ENCODE measurements at places on chromosomes 1 and 21.

DNA sequence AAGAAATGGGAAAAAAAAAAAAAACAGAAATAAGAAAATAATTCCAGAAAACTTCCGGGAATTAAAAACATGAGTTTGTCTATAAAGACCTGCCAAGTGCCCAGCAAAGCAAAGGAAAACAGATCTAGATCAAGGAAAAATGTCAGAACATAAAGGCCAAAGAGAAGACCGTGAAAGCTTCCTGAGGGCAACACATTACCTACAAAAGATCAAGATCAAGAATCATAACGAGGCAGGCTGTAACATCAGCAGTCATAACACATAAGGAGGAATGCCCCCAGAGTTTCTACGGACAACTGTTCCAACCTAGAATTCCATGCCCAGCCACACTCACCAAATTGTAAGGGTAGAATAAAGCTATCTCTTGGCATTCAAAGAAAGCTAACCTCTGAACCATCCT is 3.8 kb downstream of the CCSAP start:
- DNase-seq = no peak

DNA sequence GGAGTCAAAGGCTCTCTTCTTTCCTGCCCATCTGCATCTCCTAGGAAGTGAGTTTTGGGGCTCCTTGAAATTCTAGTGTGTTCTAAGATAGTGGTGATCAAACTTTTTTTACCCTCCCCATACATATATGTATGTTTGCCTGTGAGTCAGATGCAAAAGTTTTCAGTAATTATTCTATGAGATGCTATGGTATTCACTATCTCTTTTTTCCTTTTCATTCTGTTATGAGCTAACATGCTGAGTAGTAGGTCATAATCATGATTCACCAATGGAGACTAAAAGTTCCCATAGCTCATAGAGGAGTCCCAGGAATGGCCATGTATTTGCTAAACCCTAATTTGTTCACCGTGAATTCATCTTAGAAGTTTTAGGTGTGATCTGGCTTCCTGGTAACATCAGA is 135.6 kb downstream of the GPR52 start:
- DNase-seq = no peak

DNA sequence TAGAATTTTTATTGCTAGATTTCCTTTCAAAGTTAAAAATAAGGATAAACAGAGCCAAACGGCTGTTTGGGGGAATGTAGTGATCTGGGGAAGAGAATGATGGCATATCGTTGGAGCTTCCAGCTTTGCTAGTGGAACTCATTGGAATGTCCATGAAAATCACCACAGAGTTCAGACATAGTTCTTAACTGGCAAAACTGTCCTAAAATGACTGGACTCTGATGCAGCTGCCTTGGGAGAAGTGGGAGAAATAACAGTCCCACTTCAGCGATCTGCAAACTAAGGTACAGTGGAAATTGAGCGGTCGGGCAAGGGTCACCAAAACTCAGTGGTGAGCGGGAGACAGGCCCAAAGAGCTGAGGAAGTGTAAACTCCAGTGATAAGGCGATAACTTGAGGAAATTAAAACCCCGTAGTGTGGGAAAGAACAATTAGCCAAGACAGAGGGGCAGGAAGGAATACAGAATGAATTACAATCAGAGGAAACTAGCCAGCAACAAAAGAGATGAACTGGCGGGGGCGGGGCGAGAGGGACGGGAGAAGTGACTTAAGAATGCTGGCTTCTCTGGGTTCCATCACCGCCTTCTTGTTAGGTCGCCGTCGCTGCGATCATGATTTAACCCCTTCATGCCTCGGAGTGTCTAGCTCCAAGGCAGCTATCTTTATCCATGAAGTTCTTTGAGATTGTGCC is 89.8 kb upstream of the ARHGAP29 start:
- no peak for DNase-seq

DNA sequence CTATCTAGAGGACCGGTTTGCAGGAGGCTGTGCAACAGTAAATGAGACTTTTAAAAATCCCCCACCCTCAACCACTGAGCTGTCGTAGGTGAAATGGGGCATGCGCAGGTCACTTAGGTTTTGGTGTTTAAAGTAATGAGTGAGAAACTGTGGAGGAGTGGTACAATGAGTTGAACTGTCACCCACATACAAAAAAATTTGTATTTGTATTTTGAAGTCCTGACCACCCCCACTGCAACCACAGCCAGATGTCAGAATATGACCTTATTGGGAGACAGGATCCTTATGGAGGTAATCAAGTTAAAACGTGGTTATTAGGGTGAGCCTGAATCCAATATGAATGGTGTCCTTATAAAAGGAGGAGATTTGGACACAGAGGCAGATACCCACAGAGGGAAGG is 1.6 kb upstream of the IRF6 start:
- no peak for DNase-seq

DNA sequence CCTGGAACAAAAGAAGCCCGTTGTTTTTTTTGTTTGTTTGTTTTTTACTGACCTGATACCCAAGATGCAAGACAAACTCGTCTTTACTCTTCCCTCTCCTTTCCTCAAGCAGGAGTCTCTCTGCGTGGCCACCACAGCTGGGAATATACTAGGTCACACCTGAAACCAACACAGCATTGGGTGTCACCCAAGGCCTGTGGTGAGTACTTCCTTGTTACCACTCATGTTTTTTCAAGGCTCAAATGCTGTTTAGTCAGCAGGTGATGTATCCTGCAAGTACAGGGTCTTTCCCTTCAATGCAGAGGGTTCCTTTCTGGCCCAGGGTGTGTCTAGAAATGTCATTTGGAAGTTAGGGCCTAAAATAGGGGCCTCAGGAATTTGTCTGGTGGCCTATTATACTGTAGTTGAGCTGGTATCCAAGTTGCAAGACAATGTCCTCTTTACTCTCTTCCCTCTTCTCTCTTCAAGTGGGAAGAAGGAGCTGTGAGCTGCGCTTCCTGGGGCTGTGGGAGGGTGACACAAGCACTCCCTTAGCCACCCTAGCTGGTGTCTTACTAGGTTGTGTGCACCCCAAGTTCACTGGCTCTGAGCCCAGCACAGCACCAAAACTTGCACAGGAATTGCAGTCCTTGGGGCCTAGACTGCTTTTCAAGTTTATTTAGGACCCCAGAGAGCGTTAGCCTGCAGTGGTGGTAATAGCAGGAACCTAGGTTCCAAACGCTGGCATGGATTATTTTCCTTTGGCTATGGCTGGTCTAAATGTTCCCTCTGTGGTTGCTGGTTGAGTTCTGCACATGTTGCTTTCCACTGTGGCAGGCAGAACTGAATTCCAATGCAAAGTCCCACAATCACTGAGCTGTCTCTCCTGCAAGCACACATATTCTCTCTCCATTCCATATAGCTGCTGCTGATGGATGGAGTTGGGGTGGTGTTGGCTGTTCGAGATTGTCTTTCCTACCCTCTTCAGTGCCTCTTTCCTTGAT is 91.4 kb upstream of the LYPLAL1 start:
- DNase-seq = peak; percentile 31

GRCh38 chr1:103911450-103911849 is 161.8 kb downstream of the AMY1C start:
- DNase-seq = no peak

DNA sequence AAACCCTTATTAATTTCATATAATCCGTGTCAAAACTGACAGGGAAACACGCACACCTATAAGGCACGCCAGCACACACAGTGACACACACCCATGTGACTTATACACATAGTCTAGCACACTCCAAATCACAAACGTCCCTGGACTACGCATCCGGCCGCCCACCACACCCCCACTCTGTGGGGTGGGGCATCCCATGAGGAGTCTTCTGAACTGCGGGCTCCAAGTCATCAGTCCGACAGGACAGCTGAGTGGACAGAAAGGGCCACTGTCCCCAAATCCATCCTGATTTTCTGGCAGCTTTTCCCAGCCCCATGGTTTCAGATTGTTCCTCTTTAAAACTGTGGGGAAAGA is 829 bp downstream of the PEA15 start:
- peak; percentile 30 for DNase-seq

- no peak for DNase-seq
These were observed 12.2 kb downstream of the MSTO1 start for GRCh38 chr1:155622191-155622590.

- DNase-seq = no peak
These were observed 1.0 kb upstream of the DIRAS3 start for GRCh38 chr1:68051475-68051874.

DNA sequence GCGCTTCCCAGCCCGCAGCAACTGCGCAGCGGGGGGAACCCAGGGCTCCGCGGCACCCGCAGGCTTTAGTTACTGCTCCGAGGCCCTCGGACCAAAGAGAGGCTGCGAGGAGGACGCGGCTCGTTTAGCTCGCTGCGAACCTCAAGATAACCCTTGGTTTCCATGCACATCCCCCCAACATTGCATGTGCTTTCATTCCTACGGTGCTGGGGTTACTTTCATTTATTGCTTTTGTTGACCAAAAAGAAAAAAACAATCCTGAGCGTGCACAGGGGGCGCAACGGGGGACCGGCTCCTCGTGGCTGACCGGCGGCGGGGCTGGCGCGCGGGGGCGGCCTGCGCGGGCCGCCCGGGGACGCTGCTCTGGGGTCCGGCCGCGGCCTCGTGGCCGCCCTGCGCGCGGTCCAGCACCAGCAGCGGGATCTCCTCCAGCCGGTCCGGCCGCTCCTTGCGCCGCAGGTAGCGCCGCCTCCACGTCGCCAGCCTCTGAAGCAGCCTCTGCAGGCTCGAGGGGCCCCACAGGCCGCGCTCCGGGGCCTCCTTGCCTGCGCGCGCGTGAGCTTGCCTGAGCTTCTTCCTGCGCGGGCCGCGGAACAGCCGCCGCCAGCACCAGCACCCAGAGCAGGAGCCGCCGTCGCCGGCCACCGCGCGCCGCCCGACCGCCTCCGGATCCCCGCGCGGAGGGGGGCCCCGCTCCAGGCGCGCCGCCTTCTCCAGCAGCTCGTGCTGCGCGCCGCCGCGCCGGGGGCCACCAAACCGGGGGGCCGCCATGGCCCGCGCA is 77.4 kb downstream of the DESI2 start:
- DNase-seq = no peak

GRCh38 chr1:23664837-23665795 is 26.5 kb upstream of the RPL11 start:
- peak; percentile 56 for DNase-seq

DNA sequence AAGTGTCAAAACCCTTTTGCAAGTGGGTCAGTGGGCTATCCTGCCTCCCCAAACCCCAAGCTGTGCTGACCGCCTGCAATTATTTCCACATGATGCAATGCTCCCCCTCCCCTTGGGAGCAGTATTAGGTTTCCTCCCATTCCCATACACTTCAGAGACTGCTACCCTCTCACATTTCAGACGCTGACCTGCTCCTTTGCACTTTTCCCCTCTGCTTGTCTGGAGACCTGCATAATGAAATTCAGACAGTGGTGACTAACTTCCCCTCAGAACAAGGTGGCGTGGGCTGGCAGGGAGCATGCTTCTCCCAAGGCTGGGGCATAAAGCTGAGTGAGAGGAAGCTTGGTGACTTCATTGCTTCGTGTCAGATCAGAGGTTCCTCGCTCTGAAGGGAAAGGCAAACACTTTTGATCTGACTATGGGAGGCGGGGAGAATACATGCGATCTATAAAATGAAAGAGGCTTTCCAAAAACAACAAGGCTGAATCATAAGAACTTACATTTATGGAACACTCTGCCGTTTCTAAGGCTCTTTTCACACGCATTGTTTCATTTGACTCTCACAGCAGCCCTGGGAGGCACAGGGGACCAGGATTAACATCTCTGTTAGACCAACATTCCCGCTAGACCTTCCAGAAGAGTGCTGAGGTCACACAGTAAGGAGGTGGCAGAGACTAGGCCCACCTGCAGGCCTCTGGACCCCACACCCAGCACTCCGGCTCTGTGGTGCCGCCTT is 27.5 kb upstream of the ROR1 start:
- DNase-seq = no peak

DNA sequence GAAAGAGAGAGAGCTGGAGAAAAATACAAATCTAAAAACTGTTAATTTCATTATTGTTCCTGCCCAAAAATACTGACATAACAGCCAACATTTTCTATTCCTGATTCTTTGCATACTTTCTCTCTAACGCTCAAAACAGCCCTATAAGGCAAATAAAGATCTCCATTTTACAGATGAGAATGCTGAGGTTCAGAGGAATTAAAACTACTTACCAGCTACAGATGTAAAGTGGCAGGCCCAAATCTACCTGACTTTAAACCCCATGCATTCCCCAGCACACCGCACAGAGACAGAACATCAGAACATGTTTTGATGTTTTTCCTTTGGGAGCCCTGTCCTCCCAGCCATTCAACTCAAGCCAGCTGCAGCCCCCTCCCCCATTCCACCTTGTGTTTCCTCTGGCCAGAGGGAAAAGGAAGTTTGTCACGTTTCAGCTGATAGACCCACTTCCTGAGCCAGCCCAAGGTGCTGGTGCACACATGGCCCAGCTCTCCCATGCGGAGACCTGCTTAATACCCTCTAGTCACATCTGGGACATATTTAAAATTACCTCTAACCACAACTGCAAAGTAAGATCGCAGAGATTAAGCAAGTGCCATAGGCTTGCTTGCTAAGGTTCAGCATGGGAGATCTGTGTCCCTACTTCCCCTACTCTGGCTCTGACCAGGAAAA is 133.1 kb upstream of the NFIA start:
- DNase-seq = no peak

GRCh38 chr1:227775841-227776240 is 39.6 kb upstream of the PRSS38 start:
- no peak for DNase-seq

GRCh38 chr1:236142253-236143103 is at the start of gene GPR137B:
GPR137B (plus strand) TSS chr1:236142539; CDS start chr1:236142623, 84 bp downstream.
- DNase-seq = no peak

- no peak for DNase-seq
These were observed 44.3 kb downstream of the GPATCH2 start for GRCh38 chr1:217586586-217586985.

GRCh38 chr1:192609110-192610079 is 26.6 kb upstream of the RGS13 start:
- peak; percentile 95 for DNase-seq

- no peak for DNase-seq
These were observed 93.6 kb downstream of the ZNF281 start for GRCh38 chr1:200316148-200316803.

DNA sequence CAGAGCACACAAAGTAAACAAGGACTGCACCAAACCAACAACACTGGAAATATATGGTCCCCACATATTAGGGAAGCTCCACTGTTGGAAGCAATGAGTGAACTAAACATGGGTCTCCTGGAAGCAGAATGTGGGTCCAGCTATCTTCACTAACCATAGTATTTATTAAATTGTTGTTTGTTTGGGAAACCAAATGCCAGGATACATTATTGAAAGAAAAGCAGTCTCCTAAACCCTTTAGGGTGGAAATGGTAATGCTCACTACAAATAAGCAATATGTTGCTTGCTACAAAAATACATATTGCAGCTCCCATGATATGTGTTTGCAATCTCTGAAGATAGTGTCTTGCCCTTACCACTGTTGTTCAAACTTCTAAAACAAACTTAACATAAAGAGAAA is 2.2 kb downstream of the NEGR1 start:
- DNase-seq = no peak
